Activated T-helper 2 cell treated with anti-CD3 and anti-CD28 coated beads, Interferon-gamma antibody, Interleukin-2, Interleukin-4, amounts not matched to agents 10 μg/mL and 5 μg/mL and 100 μg/mL, durations not matched to agents 14 hours and 24 hours and 36 hours (primary cell): ENCODE measurements at places on chromosomes 12 and 14. TPM values are rescaled to one million over a fixed set of nuclear protein-coding genes. Genes with fewer than 3 reads are reported as not detected.

DNA sequence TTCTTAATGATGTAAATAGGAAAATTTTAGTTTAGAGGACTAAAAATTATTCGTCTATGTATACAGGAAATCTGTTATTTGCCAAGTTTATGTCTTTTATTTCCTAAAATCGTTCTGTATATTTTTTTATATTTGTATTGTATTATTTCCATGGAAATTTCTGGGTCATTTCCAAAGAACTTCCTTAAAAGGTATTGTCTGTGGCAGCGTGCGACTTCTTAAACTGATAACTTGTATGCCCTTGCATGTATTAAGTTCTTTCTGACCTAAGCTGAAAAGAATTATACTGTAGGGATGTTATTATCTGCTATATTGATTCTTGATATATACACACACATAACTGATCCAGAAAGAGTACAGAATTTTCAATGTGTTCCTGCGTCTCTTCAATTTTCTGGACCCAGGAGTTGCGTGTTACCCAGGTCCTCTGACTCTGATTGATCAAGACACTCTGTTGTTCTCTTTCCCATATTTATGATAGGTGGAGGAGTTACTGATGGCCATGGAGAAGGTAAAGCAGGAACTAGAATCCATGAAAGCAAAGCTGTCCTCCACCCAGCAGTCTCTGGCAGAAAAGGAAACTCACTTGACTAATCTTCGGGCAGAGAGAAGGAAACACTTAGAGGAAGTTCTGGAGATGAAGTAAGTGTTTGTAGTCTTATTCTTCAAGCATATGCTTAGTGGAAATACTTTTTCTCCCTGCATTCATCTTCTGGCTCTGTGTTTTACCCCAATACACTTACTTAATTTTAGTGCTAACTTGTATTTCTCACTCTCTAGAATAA, 298.5 kb downstream of the ERC1 start:
- peaks cover 15% of the 10 kb centered on the region for H3K36me3 ChIP-seq
- DNase-seq: no peak
- H3K4me1 ChIP-seq: peaks cover 3% of the 10 kb centered on the region
- H3K27ac ChIP-seq: no peak overlapping the region
- H3K4me3 ChIP-seq: no peak overlapping the region
- no peaks in the 10 kb centered on the region for H3K27me3 ChIP-seq

GRCh38 chr12:86193931-86194330, 62.3 kb downstream of the MGAT4C start:
- no peaks in the 10 kb centered on the region for H3K27me3 ChIP-seq
- H3K27ac ChIP-seq: no peak overlapping the region
- H3K36me3 ChIP-seq: no peaks in the 10 kb centered on the region
- H3K4me1 ChIP-seq: no peaks in the 10 kb centered on the region
- no peak overlapping the region for H3K4me3 ChIP-seq
- no peak for DNase-seq

- H3K27me3 ChIP-seq: peaks cover 26% of the 10 kb centered on the region
- H3K27ac ChIP-seq: no peak overlapping the region
- DNase-seq: no peak
- no peak overlapping the region for H3K4me3 ChIP-seq
- no peaks in the 10 kb centered on the region for H3K36me3 ChIP-seq
- peaks cover 3% of the 10 kb centered on the region for H3K4me1 ChIP-seq
Observed at GRCh38 chr12:13149411-13149810, 45.9 kb upstream of the GSG1 start.

DNA sequence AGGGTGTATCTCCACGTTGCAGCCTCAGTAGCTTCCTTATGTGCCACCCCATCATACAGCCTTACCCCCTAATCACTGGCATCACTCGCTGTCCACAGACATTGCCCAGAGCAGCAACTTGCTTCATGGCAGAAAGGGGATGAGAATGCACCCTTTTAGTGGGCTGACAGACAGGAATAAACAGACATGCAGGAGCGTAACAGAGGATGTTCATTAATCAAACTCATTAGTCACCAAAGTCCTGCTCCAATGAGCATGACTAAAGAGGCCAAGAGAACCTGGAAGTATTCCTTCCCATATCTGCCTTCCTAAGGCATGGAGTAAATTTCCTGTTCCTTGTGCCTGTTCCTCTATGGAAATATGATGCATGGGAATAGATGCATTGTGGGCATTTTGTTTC, 197.0 kb downstream of the PHLDA1 start:
- no peak for DNase-seq
- H3K4me3 ChIP-seq: no peak overlapping the region
- H3K4me1 ChIP-seq: peaks cover 1% of the 10 kb centered on the region
- peaks cover 23% of the 10 kb centered on the region for H3K27me3 ChIP-seq
- no peaks in the 10 kb centered on the region for H3K36me3 ChIP-seq

Gene EXD2
- 6.6 and 8.1 TPM in 2 replicates for total RNA-seq

Gene ASCL1
- not detected in 2 replicates for total RNA-seq

DNA sequence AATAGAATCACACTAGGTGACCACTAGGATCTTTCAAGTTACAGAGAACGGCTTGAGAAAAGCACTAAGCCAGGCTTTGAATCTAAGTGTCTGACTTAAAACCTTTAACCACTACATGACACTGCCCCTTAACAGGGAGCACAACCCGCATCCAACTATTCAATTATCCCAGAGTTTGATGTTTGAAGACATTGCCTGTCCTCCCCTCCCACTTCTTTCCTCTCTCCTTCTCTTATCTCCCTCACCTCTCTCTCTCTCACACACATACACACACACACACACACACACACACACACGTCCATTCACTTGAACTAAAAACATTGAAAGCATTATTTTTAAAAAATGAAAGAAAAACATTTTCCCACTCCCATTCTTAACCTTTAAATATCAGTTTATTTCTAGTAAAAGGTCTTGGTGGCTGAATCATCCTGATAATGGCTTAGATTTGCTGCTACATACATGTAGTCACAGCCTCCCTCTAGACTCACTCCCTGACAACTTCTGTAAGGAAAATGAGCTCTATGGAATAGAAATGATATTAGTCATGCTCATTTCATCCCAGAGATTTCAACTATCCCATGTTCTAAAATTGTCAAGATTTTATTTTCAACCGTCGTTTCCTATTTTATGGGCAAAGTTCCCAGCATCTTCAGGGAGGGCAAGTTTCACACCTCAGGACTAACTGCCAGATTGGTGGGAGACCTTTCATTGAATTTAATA, 53.5 kb upstream of the RAP1B start:
- H3K27me3 ChIP-seq: peaks cover 17% of the 10 kb centered on the region
- H3K4me3 ChIP-seq: no peak overlapping the region
- DNase-seq: no peak
- peaks cover 22% of the 10 kb centered on the region for H3K4me1 ChIP-seq

DNA sequence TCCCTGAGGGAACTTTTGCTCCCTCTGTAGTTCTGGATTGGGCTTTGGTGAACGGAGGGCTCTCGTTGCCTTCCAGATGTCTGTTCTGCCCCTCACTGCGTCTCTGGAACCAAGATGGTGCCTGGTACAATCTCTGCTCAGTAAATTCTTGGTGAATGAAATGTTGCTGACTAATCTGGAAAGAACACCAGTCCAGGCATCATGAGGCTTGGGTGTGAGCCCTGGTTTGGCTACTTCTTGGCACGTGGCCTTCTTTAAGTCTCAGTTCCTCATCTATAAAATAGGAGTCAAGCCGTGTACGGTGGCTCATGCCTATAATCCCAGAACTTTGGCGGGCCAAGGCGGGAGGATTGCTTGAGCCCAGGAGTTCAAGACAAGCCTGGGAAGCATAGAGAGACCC, 4.3 kb downstream of the HHIPL1 start:
- no peaks in the 10 kb centered on the region for H3K36me3 ChIP-seq
- H3K27ac ChIP-seq: no peak overlapping the region
- no peak for DNase-seq
- no peaks in the 10 kb centered on the region for H3K4me1 ChIP-seq

GRCh38 chr12:90280564-90281058, 572.0 kb upstream of the ATP2B1 start:
- peaks cover 11% of the 10 kb centered on the region for H3K4me1 ChIP-seq
- no peaks in the 10 kb centered on the region for H3K27me3 ChIP-seq
- H3K27ac ChIP-seq: no peak overlapping the region

- H3K27ac ChIP-seq: no peak overlapping the region
- no peak overlapping the region for H3K4me3 ChIP-seq
- no peaks in the 10 kb centered on the region for H3K36me3 ChIP-seq
Observed at GRCh38 chr12:131132118-131132892, 178.6 kb downstream of the ADGRD1 start.

DNA sequence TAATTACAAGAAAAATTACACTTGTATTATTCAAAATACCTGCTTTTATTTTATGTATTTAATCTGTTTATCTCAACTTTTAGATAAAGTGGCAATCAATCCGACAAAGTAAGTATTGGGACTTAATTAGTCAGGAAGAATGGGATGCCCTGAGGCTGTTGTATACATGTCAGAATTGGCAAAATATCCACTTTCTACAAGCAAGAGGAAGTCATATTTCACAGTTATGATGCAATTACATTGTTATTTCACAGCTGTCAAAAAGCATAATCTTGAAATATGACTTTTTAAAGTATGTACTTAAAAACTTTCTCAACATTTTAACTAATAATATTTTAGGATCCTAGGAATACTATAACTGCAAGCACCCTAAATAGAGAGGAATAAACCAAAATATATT, 357.1 kb upstream of the MGAT4C start:
- DNase-seq: no peak
- no peaks in the 10 kb centered on the region for H3K4me1 ChIP-seq
- no peak overlapping the region for H3K4me3 ChIP-seq

DNA sequence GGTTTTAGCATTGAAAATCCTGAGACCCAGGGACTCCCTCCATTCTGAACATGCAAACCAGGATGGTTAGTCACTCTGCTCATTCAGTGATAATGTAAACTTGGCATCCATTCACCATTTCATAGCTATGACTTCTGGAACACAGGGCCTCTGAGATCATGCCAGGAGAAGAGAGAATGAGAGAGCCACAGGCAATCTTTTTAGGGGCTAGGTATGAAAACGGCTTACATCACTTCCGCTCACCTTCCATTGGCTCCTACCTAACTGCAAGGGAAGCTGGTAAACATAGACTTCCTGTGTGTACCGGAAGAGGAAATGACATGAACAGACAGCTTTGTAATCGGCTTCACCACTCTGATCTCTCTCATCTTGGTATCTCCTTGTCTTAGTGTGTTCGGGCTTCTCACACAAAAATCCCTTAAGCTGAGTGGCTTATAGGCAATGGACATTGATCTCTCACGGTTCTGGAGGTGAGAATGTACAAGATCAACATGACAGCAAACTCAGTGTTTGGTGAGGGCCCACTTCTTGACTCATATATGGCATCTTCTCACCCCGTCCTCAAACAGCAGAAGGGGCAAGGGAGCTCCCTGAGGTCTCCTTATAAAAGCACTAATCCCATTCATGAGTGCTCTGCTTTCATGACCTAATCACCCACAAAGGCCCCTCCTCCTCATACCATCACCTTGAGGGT, 465.9 kb upstream of the TBX3 start:
- no peaks in the 10 kb centered on the region for H3K4me1 ChIP-seq
- no peak for DNase-seq

Gene IL23A
- total RNA-seq: 30.4 and 31.0 TPM in 2 replicates

GRCh38 chr12:28127455-28127854, 62.8 kb upstream of the CCDC91 start:
- DNase-seq: no peak
- no peaks in the 10 kb centered on the region for H3K36me3 ChIP-seq
- H3K4me3 ChIP-seq: no peak overlapping the region
- no peak overlapping the region for H3K27ac ChIP-seq

- DNase-seq: no peak
- H3K27ac ChIP-seq: no peak overlapping the region
- H3K36me3 ChIP-seq: no peaks in the 10 kb centered on the region
- no peaks in the 10 kb centered on the region for H3K4me1 ChIP-seq
- H3K4me3 ChIP-seq: no peak overlapping the region
- H3K27me3 ChIP-seq: no peaks in the 10 kb centered on the region
Observed at GRCh38 chr14:47039336-47039735, 387.8 kb upstream of the RPL10L start.

Gene MYH6
- total RNA-seq: 0.11 and 0.14 TPM in 2 replicates

Gene TMCC3
- total RNA-seq: 0.05 and 0.14 TPM in 2 replicates

- H3K4me3 ChIP-seq: no peak overlapping the region
- no peaks in the 10 kb centered on the region for H3K4me1 ChIP-seq
- H3K27ac ChIP-seq: no peak overlapping the region
Observed at GRCh38 chr14:95374239-95374997, 54.7 kb upstream of the CLMN start.
